Activated T-helper 1 cell treated with anti-CD3 and anti-CD28 coated beads, Interleukin-12 subunit alpha, Interleukin-12 subunit beta, Interleukin-2, Interleukin-4 antibody, amounts not matched to agents 30 ng/mL and 10 ng/mL and 1 ng/mL, durations not matched to agents 14 hours and 24 hours and 36 hours (primary cell): ENCODE measurements at places on chromosomes 4 and X.

DNA sequence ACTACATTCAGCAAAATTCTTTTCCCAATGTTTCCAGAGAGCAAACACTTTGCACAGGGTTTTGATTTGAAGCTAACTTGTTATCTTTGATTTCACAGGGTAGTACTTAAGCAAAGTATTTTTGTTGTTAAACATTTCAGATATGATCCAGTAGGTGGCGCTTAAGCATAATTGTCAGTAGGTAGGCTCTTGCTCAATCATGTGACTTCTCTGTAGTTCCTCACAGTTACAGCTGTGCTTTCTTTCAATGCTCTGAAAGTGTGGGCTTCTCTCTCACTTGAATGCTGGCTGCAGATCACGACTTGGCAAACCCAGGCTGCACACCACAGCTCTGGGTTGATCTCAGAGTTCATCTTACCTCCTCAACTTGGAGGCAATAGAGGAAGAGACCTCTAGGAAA is 1016.5 kb downstream of the SH3BGRL start:
- no peak for DNase-seq

DNA sequence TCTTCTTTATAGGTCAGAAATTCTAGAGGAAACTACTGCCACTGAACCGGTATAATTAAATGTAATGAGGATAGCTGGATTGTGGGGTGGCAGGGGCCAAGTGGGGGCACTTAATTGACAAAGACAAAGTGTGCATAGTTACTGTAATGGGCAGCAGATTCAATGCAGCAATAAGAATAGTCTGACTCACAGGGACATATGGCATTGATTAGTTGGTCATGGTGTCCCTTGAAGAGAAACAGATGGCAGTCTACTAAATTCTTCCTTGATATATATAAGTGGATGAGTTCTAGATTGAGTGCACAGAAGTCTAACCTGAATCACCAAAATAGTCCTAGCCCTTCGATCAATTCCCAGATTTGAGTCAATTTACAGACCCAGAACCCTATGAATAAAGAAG is 31.6 kb downstream of the ETDC start:
- DNase-seq = no peak

GRCh38 chr4:105598787-105599186 is 46.4 kb downstream of the ARHGEF38 start:
- DNase-seq = no peak

DNA sequence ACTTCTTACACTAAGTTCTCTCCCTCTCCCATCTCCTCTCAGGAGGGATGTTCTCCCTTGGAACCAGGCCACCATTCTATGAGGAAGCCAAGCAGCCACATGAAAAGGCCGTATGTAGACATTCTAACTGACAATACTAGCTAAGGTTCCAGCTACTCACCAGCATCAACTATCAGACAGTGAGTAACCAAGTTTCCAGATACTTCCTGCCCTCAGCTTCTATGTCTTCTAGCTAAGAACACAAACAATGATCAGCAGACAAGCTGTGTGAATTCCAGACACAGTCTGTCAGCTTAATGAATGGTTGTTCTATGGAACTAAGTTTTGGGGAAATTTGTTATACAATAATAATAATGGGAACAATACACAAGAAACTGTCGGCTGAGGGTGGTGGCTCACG is 50.8 kb downstream of the SMIM14 start:
- no peak for DNase-seq

DNA sequence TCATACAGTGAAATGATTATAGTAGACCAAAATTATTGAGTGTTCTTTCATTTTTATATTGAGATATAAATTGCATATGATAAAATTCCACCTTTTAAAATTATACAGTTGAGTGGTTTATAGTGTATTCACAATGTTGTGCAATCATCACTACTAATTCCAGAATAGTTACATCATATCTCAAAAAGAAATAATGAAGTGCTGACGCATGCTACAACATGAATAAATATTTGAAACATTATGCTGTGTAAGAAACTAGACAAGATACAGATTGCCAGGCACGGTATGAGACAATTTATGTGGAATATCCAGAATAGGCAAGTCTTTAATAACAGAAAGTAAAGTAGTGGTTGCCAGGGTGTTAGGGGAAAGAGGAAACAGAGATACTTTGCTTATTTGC is 871.7 kb downstream of the FAM133A start:
- DNase-seq = no peak

DNA sequence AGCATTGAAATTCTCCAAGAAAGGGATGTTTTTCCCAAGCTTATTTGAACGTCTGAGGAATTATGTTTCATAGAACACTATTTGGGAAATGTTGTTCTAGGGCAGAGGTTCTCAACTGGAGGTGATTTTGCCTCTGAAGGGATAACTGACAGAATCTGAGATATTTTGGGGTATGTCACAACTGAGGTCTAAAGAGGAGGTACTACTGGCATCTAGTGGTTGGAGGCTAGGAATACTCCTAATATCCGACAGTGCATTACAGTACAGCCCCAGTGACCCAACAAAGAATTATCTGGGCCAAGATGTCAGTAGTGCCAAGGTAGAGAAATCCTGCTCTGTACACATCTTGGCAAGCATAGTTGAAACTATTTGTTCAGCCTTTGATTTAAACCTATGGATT is 6.4 kb downstream of the HSPA4L start:
- DNase-seq = no peak

- DNase-seq = no peak
Observed at GRCh38 chr4:185865901-185866328, 53.9 kb upstream of the SORBS2 start.

DNA sequence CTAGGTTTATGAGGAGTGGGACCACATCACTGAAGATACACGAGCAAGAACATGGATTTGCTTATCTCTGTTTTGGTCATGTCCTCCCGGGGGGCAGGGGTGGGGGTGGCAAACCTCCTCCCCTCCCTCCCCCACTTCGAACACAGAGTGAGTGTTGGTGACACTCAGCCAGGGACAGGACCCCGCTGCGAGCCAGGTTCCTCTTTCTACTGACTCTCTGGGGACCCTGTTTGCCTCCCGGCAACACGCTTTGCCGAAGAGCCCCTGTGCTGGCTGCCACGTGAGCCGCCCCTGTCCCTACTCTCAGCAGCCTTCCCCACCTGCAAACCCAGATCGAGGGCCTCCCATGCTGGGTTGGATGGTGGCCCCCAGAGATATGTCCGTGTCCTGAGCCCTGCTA is 34.7 kb downstream of the P2RY8 start:
- no peak for DNase-seq

DNA sequence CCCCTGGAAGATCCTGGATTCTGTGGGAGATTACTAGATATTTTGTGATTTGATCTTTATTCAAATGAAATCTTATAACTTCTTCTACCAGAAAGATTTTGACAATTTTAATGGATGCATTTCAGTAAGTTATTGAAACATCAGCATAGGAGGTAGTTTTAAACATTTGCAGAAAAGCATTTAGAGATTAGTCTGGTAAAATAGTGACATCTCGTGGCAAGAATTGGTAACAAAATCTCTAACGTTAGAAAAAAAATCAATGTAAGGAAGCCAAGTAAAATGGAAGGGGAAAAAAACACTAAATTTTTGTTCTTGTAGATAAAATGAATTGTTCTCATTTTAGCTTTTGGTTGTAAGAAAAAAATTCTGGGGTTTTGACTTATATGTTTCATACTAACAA is 73.3 kb downstream of the TASL start:
- no peak for DNase-seq

DNA sequence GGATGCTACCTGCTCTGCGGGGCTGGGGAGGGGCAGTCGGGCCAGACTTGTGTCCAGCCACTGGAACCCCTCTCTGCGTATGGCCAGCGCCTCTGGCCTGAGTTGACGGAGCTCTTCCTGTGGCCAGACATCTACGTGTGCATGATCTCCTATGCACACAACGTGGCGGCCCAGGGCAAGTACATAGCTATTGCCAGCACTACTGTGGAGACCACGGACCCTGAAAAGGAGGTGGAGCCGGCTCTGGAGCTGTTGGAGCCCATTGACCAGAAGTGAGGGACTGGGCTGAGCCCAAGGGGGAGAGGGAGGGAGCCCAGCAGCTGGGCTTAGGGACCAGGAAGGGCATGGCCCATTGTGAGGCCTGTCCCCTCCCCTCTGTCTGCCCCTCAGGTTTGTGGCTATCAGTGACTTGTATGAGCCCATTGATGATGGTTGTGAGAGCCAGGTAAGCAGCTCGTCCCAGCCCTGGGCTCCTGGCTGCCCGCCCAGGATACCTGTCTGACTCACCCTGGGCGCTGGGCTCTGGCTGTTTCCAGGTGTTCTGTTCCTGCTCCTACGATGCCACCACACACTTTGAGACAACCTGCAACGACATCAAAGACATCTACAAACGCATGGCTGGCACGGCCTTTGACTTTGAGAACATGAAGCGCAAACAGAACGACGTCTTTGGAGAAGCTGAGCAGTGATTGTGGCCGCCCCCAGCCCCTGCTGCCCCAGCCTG is 1.8 kb upstream of the FAM50A start:
- DNase-seq = no peak

- DNase-seq = no peak
Observed at GRCh38 chr4:73055241-73055897, 14.1 kb downstream of the COX18 start.

DNA sequence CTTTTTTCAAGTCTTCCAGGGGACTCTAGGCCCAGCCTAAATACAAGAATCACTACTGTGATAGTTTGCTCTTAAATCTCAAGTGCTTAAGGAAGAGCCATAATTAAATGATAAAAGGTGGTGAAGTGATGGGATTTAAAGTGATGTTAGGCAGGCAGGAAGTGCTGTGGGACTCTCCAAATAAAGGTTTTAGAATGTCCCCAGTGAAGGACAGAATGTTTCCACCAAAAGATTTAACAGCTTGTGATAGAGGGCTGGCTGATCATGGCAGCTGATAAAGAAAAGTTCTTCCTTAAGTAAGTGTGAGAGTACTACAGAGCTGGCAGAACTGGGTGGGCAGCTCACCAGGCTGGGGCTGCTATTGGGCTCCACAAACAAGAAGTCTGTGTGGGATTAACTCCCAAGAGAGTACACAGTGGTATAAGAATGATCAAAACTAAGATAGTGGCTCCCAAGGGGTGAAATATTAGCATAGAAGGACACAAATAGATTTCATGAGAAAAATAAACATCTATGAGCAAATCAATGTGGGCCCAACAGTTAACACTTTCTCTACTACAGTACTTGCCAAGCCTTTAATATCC is 637.2 kb upstream of the CPEB2 start:
- no peak for DNase-seq

- no peak for DNase-seq
Observed at GRCh38 chr4:76644831-76645485, 209.9 kb downstream of the SHROOM3 start.

GRCh38 chr4:41136456-41136855 is 77.9 kb downstream of the APBB2 start:
- no peak for DNase-seq

DNA sequence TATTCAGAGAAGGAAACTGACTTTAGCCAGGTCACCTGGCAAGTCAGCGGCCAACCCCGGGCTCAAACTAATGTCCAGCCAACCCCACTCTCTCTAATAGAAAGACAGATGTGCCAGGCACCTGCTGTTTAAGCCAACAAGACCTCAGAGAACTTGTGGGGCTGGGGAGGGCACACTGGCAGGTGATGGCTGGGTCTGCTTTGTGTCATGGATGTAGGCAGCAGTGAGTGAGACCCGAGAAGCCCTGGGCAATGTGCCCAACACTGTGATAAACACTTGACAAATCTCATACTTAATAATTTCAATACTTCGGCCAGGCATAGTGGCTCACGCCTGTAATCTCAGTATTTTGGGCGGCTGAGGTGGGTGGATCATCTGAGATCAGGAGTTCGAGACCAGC is 9.0 kb upstream of the CD99L2 start:
- DNase-seq = no peak

DNA sequence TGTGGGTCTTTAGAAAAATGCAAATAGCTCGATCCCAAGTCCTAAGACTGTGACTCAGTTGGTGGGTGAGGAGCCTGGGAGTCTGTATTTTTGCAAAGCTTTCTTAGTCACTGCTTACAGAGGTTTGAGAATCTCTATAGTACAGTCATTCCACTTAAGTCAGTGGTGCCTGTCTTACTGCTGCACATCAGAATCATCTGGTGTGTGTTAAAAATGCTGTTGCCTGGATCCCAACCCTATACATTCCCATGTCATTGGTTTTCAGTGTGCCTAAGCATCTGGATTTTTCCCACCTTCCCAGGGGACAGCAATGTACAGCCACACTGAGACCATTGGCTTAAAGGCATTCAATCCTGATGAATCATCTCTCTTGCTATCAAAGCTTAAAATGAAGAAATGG is 21.0 kb upstream of the GEMIN8 start:
- no peak for DNase-seq

GRCh38 chrX:75522565-75523431 is at the start of gene ZDHHC15:
Gene ZDHHC15 (minus strand): TSS chrX:75523037. CDS start chrX:75523024, 13 bp downstream.
- DNase-seq = peak; percentile 7

DNA sequence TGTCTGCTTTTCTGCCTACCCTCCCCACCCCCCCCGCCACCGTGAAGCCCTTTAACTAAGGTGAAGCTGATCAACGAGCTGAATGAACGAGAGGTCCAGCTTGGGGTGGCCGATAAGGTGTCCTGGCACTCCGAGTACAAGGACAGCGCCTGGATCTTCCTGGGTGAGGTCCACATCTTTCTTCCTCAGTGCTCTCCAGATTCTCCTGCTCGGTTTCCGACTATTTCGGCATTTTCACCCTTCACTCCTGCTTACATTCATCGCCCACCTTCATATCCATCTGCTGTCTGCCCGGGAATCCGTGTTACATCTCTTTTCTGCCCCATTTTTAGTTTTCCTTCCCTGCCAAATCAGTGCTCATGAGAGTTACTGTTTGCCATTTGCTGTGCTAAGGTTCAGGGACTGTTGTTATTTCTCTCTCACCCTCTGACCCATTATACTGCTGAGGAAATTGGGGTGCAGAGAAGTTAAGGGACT is 459 bp downstream of the RBMX2 start:
- DNase-seq = no peak

- no peak for DNase-seq
Observed at GRCh38 chr4:152117054-152117453, 356.2 kb upstream of the GATB start.

DNA sequence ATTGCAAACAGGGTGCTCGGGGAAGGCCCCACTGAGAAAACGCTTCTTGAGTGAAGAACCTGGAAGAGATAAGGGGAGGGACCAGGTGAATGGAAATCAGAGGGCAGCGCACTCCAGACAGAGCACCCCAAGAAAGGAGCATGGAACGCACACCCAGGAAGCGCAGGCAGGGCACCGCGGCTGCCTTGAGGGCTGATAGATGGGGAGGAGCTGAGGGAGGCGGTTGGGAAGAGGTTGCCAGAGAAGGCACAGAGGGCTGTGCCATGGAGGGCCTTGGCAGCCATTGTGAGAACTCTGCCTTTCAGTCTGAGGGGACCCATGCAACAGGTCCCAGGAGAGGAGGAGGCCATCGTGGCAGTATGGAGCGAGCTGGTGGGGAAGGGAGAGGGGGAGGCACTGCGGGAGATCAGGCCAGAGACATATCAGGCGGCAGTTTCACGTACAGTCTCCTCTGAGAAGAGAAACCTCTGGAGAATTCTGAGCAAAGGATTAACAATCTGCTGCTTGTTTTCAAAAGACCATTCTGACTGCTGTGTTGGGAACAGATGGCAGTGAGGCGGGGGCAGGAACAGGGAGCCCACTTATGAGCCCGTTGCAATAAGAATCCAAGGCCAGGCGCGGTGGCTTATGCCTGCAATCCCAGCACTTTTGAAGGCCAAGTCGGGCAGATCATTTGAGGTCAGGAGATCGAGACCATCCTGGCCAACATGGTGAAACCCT is 83.7 kb downstream of the PCYT1B start:
- DNase-seq = no peak

- DNase-seq = no peak
Observed at GRCh38 chrX:72540318-72540717, 32.3 kb downstream of the HDAC8 start.
